ENCODE measurements at places on chromosomes 1 and 21.
A peak's percentile ranks its signal among the peaks of the same experiment; 100 is the strongest.

DNA sequence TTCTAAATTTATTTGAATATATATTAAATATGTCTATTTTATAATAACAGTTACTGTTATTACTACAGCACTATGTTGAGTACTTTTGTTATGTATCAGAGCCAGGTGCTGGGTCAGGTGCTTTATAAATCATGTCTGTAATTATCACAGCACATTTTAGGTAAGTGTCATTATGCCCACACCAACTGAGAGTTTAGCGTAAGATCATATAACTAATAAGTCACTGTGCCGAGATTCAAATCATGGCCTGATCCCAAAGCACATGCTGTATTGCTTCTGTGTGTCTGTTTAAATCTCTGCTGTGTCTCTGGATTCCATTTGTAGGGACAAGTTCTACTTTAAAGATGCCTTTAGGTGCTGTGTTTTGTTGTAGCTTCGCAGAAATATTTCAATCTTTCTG, 1.9 kb downstream of the GPSM2 start:
- no peak for DNase-seq

DNA sequence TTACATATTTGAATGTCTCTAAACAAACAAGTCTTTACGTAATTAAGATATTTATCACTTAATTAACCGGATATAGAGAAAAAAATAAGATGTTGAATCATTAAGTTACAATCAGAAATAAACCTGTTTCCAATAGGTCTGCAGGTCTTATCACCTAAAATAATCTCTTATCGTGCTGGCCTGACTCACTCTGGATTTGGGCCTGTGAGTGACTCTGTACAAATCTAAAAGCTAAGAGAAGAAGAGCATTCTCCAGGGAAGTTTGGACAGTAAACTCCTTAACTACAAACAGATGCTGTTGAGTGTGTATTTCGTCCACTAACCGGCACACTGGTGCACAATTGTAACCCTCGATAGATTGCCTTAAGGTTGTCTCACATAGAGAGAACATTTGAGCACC, 25.3 kb downstream of the CEP104 start:
- no peak for DNase-seq

- no peak for DNase-seq
These were observed at the start of gene CLCA4 for GRCh38 chr1:86546787-86547221. CLCA4 (plus strand) TSS chr1:86547078; CDS start chr1:86547120, 42 bp downstream.

GRCh38 chr1:214837376-214837775, 234.4 kb downstream of the CENPF start:
- DNase-seq, result no peak

DNA sequence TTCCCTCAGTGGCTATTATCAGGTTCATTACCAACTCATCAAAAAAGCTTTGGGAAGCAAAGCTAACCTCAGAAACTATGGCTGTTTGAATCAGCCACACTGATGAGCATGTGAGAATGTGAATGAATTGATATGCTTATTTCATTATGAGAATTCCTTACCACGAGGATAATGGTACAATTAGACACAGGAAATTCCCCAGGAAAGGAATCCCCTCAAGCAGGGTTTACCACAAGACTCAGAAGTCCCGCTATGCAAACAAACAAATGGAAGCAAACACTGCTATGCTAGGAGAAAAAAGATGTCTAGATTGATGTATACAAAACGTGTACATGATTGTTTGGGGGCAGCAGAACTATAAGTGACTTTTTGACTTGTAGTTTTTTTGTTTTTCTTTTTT, 205.0 kb downstream of the HMCN1 start:
- DNase-seq, result no peak

GRCh38 chr1:201022820-201023516, 546 bp downstream of the KIF21B start:
- no peak for DNase-seq

GRCh38 chr1:219281831-219282230, 108.2 kb downstream of the LYPLAL1 start:
- DNase-seq, result no peak

- DNase-seq, result no peak
These were observed 64.6 kb upstream of the AK4 start for GRCh38 chr1:65083263-65083896.

- no peak for DNase-seq
These were observed 13.2 kb upstream of the BCAR3 start for GRCh38 chr1:93694819-93695218.

DNA sequence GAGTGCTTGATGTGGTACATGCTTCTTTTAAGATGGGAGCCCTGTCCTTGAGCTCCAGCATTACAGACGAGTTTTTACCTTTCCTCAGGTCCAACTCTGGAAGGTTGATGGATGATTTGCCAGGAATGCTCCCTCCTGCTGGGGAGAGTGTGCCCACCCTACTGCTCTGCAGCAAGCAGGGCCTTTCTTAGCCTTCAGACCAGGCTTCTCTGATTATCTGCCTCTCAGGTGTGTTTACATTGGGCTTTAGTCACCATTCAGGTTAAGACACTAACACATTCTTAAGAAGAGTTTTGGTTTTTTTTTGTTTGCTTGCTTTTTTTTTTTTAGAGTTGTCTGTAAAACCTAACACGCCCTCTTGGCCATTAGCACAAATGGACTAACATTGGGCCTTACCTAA, 301.8 kb downstream of the KCNT2 start:
- DNase-seq, result no peak

GRCh38 chr1:9375912-9376311, 83.2 kb downstream of the SPSB1 start:
- no peak for DNase-seq

DNA sequence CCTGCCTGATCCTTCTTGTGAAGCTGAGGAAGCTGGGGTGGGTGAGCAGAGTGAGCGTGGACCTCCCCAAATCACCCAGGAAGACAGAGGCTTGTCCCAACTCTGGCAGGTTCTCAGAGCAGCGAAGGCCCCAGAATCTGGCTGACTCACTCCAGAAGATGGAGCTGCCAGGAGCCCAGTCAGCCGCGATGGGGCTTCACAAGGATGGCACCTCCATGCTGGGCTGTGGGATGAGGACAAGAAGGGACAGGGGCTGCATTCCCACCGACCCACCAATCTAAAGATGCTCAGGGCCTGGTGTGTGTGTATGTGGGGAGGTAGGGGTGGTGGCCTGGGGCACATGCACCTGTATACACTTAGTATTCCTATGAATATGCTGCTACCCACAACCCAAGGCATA, 52.9 kb downstream of the ATP1A1 start:
- no peak for DNase-seq

GRCh38 chr21:43571976-43572375, 87.3 kb downstream of the HSF2BP start:
- DNase-seq, result no peak

DNA sequence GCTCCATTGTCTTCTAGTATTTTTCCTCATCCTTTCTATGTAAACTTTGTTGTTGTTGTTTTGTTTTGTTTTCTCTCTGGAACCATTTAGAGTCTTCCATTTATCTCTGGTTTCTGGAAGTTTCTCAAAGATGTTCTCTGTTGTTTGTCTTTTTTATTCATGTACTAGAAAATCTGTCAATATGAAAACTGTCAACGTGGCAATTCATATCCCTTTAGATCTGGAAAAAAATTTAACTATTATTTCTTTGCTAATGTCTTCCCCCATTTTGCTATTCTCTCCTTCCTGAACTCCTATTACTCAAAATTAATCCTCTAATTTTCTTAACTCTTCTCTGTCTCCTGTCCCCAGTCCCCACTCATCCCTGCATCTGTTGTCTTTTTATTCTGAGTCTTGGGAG, 55.9 kb upstream of the LRRN2 start:
- no peak for DNase-seq

DNA sequence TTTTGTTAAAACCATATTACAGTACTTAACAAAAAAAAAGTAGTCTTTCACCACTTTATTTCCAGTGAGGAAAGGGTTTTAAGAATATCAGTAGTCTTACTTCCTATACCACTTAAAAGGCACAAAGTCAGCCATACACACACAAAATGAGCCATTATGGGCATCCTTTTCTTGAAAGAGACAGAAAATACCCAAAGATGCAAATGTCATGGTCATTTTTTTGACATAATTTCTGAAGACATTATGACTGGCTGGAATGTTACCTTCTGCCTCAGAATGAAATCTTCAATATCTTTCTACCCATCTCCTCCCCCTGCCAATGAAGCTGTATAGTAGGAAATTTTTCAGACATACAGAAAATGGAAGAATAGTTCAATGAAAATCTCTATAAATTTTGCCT, 237.7 kb downstream of the SLC45A1 start:
- no peak for DNase-seq

- no peak for DNase-seq
These were observed 291.9 kb upstream of the USP25 start for GRCh38 chr21:15437883-15438282.

- DNase-seq, result peak; percentile 24
These were observed 6.0 kb upstream of the KCNA2 start for GRCh38 chr1:110612060-110612745.

DNA sequence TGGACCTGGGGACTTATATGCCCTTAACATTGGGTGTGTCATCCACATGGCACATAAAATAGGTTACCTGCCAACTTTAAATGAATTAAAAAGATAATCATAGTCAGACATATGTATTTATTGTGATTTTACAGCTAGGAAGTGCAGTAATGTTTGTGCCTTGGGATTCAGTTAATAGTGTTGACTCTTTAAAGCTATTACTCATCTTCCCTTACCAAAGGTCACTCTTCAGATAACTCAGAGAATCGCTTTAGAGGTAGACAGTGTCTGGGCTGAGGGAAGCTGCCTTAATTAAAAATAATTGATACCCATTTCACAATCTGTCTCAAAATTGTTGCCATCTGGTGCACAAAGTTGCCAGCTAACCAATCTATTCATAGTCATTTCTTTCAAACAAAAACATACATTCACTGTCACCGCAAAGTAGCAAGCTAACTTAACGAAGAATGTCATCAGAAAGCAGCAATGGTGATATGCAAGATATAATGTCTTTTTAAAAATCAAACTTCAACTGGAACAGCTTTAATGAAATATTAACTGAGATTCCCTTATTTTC, 3.0 kb upstream of the KRTAP15-1 start:
- no peak for DNase-seq

DNA sequence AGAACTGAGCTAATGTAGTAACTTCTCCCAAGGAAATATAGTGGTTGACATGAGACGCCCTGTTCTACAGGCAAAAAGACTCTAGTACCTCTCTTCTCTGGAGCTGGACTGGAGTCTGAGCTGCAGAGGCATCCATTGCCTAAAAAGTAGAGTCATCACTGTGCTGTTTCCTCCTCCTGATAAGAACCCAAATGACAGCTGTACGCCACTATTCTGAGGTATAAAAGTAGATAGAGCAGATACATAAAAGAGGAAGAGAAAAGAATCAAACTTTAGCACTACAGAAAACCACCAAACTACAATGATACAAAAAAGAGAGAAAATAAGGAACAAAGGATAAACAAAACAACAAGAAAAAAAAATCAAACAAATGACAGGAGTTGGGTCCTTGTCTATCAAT, 1568.8 kb downstream of the PLA2G4A start:
- DNase-seq, result no peak

DNA sequence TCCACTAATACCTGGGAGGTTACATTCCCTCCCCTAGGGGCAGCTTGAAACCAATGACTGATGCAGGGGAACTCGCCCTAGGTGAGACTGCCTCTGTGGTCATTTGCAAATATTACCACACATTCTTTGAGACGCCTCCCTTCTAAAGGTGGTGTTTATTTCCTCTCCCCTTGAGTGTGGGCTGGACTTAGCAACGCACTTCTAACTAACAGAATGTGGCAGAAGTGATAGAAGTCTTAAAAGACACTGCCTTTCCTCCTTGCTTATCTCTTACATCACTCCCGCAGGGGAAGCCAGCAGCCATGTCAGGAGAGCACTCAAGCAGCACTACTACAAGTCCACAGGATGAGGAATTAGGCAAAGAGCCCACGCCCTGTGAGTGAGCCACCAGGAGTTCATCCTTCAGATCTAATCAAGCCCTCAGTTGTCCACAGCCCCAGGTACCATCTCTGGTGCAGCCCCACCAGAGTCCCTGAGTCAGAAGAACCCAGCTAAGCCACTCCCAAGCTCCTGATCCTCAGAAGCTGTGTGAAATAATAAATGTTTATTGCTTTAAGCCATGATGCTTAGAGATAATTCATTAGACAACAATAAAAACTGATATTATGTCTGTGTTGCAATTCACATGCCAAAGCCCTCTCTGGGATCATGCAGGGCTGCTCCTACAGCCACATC, 14.8 kb upstream of the MATN1 start:
- DNase-seq, result no peak

DNA sequence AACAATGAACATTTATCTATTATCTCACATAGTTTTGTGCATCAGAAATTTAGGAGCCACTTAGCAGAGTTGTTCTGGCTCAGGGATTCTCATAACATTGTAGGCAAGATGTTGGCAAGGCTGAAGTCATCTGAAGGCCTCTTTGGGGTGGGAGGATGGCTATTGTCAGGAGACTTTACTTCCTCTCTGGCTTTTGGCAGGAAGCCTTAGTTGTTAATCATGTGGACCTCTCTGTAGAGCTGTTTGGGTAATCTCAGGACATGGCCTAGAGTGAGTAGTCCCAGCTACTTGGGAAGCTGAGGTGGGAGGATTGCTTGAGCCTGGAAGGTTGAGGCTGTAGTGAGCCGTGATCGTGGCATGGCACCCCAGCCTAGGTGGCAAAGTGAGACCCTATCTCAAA, 40.2 kb downstream of the RASAL2 start:
- DNase-seq, result no peak

GRCh38 chr1:77672374-77672773, 10.1 kb downstream of the ZZZ3 start:
- DNase-seq, result no peak

- no peak for DNase-seq
These were observed 7.9 kb upstream of the AK5 start for GRCh38 chr1:77273891-77274290.

DNA sequence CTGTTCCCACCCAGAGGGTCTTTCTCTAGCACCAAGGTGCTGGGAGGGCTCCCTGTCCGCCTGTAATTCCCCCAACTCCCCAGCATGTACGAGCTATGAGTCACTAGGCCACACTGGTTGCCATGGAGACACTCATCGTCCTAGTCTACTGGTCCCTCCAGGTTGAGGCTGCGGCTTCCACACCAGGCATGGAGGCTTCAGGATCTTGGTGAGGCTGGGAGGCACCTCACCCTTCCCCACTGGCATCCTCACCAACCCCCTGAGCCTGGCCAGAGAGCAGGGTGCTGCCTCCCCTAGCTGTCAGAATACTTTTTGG, 75.6 kb upstream of the KAZN start:
- no peak for DNase-seq

DNA sequence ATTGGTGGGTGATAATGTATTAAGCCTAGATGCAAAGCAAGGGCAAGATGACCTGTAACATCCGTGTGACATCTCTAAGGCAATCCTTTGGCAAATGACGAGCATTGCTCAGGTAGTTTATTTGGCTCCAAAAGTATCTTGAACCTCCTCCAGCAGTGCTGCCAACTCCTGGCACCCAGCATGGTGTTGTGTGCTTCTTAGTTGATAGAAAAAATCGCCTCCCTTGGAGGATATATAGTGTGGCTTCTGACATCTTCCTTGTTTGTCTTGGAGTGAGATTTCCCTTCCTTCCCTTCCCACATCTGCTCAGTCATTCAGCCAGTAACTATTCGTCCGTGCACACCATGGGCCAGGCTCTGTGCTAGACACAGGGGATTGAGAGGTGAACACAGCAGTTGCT, 121.8 kb downstream of the TOMM20 start:
- no peak for DNase-seq

- DNase-seq, result no peak
These were observed 279.9 kb upstream of the ADAMTS5 start for GRCh38 chr21:27246741-27247140.

- DNase-seq, result no peak
These were observed 24.8 kb upstream of the RGS18 start for GRCh38 chr1:192133350-192133926.
